ENCODE measurements at places on chromosomes 6 and 20.

GRCh38 chr6:7617801-7618764 lies 28.1 kb downstream of the SNRNP48 start:
- no peak for DNase-seq

- no peak for DNase-seq
Observed at GRCh38 chr6:84560436-84561390, 203.7 kb downstream of the TBX18 start.

DNA sequence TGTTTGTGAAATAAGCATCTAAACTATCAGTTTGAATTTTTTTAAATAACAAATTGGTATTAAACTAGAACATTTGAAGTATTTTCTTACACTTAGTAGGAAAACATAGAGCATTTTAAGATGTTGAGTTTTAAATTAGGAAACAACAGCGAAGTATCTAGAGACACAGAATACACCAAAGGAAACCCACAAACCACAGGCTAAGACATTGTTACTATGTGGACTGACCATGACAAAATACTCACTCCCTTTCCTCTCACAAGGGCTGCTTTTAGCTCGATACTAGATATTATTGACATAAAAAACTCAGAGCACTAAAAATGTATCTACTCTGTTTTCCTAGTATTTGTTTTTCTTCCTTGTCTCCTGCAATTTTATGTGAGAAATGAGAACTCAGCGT lies 266.0 kb upstream of the CITED2 start:
- no peak for DNase-seq

- DNase-seq, result no peak
Observed at GRCh38 chr20:35048739-35049138, 43.9 kb downstream of the TRPC4AP start.

- DNase-seq, result no peak
Observed at GRCh38 chr6:44029444-44030185, 97.6 kb downstream of the MRPL14 start.

GRCh38 chr20:33653900-33654596 lies 8.1 kb upstream of the C20orf144 start:
- DNase-seq, result no peak

DNA sequence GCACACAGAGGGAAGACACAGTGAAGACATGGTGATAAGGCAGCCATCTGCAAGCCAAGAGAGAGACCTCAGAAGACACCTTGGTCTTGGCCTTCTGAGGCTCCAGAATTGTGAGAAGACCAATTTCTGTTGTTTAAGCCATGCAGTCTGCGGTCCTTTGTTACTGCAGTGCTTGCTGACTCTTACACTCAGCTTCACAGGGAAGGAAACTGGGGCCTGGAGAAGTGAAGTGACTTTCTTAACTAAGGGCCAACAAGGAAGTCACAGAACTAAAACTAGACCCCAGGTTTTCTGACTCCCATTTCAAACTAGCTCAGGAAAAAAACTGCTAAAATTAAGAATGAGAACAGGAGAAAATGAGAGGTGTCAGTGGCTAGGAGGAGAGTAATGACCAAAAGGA lies 74.3 kb downstream of the TNFRSF21 start:
- DNase-seq, result no peak

- no peak for DNase-seq
Observed at GRCh38 chr6:104183816-104184435, 675.8 kb downstream of the HACE1 start.

DNA sequence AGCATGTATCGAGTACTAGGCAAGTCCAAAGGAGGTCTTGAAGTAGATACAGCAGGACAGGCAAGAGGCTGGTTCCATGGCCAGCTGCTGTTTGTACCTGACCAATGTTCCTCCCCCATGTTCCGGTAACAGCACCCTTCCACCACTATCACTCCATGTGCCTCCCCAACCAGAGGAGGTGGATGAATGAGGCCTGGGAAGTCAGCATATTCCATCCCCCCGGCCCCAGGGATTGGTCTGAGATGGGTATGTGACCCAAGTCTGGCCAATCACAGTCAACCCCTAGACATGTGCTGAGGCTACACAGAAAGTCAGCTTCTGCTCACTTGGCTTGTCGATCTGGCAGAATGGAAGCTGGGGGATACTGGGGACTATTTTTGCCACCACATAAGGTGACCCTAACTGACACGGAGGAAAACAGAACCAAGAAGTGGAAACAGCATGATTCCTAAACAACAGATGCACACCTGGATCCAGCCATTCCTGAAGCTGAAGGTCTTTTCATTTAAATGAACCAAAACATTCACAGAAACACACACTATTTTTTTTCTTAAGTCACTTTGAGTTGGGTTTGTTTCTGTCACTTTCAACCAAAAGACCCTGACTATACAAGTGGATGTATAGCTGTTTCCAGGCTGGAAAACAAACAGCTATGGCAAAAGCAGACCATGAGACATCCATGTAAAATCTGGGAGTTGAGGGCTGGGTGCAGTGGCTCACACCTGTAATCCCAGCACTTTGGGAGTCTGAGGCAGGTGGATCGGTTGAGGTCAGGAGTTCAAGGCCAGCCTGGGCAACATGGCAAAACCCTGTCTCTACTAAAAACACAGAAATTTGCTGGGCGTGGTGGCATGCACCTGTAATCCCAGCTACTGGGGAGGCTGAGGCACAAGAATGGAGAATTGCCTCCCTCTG lies 70.4 kb upstream of the PTPN1 start:
- no peak for DNase-seq

- no peak for DNase-seq
Observed at GRCh38 chr6:149453597-149454345, 31.0 kb downstream of the ZC3H12D start.

GRCh38 chr6:116327803-116328527 lies 42.8 kb upstream of the DSE start:
- no peak for DNase-seq

GRCh38 chr6:106510090-106510970 lies 119.0 kb downstream of the RTN4IP1 start:
- DNase-seq, result peak; percentile 94

GRCh38 chr6:140956571-140957369 lies 1176.0 kb upstream of the GJE1 start:
- no peak for DNase-seq

- DNase-seq, result no peak
Observed at GRCh38 chr6:4100655-4101054, 21.7 kb upstream of the FAM217A start.
